ENCODE measurements at places on chromosomes 7 and 10.

GRCh38 chr10:104317726-104318299 lies 20.5 kb downstream of the ITPRIP start:
- DNase-seq: no peak

DNA sequence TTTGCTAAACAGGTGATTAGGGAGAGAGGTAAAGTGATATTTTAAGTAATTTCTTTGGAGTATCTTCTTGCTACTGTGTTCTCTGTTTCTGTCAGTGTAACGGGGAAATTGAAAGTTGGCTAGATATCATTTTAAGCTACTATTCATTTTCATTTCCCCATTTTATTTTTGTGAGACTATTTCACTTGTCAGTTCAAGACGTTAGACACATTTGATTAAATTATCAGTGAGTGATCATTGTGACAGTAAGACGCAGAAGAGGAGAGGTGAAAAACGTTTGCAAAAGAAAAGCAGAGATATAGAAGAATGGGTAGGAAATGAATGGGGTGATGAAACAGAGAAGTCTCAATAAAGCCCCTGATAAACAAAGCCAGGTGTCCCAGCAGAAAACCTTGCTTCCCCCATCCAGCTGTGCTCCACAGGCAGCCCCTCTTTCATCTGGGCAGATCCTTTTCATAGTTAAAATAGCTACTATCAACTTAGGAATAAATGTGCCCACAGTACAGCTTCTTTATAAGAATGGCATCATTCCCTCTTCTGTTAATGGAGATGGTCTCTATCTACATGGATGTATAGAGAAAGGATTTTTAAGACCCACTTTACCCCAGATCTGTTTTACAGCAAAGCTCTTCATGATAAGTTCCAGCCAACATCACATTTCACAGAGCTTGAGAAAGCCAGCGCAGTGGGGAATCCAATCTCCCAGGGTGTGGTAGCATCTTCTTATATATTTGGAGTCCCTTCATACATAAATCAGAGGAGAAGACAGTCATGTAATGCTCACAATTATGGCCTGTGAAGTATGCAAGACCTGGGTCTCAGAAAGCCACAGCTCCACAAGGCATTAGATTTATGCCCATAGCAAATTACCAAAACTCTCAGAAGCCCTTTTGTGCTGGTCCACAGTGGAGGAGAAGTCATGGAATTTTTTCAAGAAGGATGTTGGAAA lies 138.1 kb upstream of the ITGB1 start:
- no peak for DNase-seq

- DNase-seq: no peak
These were observed 1.6 kb downstream of the GLCCI1 start for GRCh38 chr7:7970237-7970530.

GRCh38 chr7:39950473-39951225 lies 593 bp downstream of the CDK13 start:
- peak; percentile 64 for DNase-seq

- DNase-seq: no peak
These were observed 71.4 kb upstream of the SHH start for GRCh38 chr7:155883491-155884224.

GRCh38 chr10:95176101-95176500 lies 17.9 kb upstream of the ACSM6 start:
- no peak for DNase-seq

- DNase-seq: no peak
These were observed 61.6 kb upstream of the MRLN start for GRCh38 chr10:59814878-59815277.

DNA sequence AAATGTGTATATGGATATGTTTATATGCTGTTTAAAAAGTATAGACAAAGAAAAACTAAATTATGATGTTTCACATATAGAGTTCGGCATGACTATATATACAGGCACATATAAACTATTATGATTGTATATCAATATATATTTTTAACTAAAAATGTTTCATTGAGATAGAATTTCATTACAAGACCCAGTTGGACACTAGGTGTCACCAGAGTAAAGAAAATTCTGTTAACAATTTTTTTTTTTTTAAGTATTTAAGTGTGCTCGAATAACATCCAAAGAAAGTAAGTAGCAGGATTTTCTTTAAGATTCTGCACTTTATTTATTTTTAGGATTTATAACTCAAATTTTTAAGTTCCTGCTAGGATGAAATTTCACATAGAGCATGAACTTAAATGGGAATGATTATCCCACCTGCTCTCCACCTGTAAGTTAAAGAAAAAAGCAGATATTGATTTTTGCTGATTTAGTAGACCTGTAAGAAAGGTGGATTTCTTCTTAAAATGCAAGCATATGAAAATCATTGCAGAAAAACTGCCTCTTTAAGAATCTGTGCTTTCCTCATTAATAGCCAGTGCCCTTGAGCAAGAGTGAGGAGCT lies 961.5 kb downstream of the PCDH15 start:
- peak; percentile 24 for DNase-seq

- DNase-seq: no peak
These were observed 64.8 kb downstream of the ARMC3 start for GRCh38 chr10:22992621-22993020.

- DNase-seq: no peak
These were observed 37.5 kb upstream of the PTN start for GRCh38 chr7:137381045-137381444.

GRCh38 chr7:15845461-15845860 lies 159.0 kb upstream of the MEOX2 start:
- DNase-seq: no peak

- DNase-seq: peak; percentile 16
These were observed 65.9 kb upstream of the MEOX2 start for GRCh38 chr7:15752377-15752776.

- no peak for DNase-seq
These were observed 18.0 kb upstream of the SH2B2 start for GRCh38 chr7:102268635-102269034.

DNA sequence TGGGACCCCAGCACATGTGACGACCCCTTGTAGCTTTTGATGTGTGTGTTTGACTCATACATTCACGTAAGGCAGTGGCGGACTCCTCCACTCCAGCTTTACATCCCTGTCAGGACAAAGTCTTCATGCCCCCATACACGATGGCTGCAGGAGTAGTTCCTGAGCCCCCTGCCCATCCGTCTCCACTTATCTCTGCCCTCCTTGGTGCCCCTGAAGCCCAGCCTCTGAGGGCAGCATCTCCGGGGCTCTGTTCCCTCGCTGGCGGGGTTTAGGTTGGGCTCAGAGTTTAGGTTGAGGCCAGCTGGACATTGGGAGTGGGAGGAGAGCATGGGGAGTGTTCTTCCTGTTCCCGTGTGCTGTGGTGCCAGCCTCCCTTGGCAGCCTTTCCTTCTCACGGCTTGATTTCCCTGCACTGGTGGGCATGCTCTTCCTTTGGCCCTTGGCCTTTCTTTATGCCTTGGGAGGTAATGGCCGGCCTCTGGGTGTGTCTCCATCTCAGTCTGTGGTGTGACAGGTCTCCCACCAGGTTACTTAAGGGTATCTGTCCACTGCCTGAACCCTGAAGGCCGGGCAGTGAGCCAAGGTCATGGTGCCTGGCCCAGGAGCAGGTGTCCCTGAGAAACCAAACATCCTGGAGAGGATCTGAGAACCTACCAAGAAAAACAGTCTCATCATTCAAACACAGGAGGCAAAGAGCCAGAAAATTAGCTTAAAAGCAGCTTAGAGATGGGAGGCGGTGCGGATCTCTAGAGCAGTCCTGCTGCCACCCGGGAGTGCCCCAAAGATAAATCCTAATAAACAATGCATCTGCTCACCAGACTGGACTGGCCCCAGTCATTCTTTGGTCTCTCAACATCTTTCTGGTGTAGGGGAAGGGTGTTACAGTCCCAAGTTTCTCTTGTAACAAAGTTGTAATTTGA lies 85.5 kb downstream of the GLRX3 start:
- no peak for DNase-seq

GRCh38 chr7:101226721-101227120 lies 8.8 kb downstream of the ZNHIT1 start:
- DNase-seq: no peak

GRCh38 chr7:67661-68395 lies 124.5 kb upstream of the FAM20C start:
- DNase-seq: peak; percentile 84

DNA sequence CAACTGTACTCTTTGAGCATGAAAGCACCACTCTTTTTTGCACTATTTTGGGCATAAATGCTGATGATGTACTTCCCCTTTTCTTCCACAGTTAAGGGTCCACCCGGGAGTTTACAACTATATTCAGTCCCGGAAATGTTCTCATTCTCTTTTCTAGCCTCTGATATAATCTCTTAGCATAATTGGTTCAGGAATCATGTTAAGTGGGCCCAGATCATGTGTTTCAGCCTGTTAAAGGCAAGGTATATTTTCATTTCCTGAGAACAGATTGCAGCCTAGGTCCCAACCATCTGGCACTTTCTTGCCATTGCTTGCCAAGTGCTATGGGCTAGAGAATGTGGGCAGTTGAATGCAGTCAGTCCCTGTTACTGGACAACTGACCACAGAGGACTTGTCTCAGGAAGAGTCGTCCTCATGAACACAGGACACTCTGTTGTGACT lies 111.4 kb upstream of the GLCCI1 start:
- no peak for DNase-seq

DNA sequence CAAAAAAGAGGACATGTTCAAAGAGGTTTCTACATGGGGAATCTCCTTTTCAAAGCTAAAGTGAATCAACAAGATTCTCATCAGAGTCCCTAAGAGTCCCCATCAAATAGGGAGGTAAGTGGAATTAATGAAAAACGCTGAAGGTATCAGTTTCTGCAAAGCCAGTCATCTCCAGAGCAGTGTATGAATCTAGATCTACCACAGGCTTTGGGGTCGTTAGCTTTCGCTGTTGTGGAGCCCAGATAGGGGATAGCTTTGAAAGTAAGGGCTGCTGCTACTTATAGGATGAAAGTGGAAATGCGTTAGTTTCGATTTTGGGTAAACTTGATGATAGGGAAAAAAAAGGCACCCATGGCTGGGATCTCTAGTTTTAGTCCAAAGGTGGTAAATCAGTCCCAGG lies 748.4 kb downstream of the LRMDA start:
- DNase-seq: no peak

DNA sequence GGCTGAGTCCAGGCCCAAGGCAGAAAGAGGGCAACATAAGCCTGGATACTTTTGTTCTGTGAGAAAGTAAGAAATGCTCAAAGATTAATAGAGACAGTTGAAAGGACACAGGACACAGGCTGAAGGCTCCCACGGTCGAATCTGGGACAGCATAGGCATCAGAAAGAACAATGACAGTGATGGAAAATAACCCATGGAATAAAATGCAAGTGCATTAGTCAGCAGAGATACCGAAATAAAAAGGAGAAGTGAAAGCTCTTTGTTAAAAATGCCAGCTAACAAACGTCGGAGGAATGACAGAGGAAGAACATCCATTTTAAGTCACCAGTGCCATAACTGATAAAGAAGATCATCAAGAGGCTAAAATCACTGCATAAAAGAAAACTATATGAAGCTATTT lies 19.6 kb upstream of the AGAP5 start:
- no peak for DNase-seq

DNA sequence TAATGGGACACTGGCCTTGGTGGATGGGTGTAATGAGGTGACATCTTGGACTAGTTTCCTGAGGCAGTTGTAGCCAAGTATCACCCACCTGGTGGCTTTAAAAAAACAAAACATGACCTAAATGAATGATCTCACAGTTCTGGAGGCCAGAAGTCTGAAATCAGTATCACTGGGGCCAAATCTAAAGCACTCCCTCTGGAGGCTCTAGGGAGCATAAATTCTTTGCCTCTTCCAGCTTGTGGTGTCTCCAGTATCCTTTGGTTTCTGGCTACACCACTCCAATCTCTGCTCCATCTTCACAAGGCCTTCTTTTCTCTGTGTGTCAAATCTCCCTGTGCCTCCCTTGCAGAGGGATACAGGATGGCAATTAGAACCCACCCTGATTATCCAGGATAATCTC lies 342.9 kb downstream of the CALN1 start:
- no peak for DNase-seq
